ENCODE measurements at places on chromosomes 13 and 19.

- DNase-seq = no peak
Observed at GRCh38 chr13:37382146-37382545, 216.4 kb downstream of the POSTN start.

GRCh38 chr13:50484472-50485113 lies 358.9 kb downstream of the DLEU7 start:
- DNase-seq = no peak

DNA sequence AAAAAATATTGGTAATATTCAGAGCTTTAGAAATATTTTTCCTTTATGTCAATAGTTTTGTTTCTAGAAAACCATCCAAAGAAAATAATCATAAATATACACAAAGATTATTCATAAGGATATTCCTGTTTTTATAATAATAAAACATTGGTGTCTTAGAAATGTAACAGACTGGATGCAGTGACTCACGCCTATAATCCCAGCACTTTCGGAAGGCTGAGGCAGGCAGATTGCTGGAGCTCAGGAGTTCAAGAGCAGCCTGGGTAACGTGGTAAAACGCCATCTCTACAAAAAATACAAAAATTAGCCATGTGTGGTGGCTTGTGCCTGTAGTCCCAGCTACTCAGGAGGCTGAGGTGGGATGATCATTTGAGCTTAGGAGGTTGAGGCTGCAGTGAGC lies 106.8 kb downstream of the DHRS12 start:
- DNase-seq = no peak

- no peak for DNase-seq
Observed at GRCh38 chr19:46626446-46626845, 1.6 kb upstream of the PTGIR start.

GRCh38 chr13:75395901-75396300 lies 86.1 kb downstream of the TBC1D4 start:
- DNase-seq = no peak

DNA sequence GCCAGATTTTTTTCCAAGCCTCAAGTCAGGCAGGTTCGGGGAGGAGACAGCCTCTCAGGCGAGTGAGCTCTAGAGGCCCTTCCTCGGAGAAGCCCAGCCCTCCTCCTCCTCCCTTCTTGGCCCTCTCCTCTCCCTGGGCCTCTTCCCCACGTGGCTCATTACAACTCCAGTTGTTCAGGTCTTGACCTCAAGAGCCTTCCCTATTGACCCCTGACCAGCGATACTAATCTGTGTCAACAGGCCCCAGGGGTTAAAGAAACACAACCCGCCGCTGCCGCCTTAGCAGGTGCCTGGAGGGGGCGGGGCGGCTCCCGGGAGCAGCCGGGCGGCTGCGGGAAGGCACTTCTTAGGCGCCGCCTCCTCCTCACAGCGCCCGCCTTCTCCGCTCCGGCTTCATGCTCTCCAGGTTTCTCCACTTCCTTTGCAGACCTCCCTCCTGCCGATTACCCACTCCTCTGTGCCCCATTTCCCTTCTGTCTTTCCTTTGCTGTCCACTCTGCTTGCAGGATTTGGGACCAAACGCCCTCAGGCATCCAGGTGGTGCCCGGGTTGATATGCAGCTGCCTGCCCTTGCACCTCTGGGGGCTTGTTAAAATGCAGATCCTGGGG lies 51.0 kb downstream of the LYL1 start:
- no peak for DNase-seq

DNA sequence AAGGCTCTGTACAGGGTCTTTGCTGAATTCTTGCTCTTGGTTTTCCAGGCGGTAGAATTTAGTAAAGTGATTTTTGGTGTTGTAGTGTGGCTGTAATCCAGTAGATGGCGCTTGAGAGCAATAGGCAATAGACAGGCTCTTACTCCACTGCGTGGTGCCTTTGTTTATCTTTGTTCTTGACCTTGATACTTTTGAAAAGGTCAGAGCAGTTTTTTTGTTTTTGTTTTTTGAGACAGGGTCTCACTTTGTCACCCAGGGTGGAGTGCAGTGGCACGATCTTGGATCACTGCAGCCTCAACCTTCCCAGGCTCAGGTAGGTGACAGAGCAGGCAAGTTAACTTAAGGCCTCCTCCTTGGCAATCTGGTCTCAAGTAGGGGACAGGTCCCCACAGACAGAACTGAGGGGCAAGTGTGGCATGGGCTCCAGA lies 12.2 kb upstream of the LILRA5 start:
- peak; percentile 52 for DNase-seq

DNA sequence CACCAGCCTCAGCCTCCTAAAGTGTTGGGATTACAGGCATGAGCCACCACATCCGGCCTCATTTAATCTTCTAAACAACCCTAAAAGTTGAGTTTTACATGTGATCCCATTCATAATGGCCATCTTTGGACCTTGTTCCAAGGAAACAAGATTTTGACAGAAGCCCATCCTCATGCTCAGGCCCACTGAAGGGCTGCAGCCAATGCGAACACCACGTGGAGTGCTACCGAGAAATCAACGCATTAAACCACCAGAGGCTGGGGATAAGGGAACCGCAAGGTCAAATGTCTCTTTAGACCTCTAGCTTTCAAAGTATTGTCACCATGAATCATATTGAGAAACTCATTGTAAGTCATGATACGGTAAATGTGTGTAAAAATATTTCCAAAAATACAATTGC lies 49.4 kb upstream of the DOCK9 start:
- no peak for DNase-seq

DNA sequence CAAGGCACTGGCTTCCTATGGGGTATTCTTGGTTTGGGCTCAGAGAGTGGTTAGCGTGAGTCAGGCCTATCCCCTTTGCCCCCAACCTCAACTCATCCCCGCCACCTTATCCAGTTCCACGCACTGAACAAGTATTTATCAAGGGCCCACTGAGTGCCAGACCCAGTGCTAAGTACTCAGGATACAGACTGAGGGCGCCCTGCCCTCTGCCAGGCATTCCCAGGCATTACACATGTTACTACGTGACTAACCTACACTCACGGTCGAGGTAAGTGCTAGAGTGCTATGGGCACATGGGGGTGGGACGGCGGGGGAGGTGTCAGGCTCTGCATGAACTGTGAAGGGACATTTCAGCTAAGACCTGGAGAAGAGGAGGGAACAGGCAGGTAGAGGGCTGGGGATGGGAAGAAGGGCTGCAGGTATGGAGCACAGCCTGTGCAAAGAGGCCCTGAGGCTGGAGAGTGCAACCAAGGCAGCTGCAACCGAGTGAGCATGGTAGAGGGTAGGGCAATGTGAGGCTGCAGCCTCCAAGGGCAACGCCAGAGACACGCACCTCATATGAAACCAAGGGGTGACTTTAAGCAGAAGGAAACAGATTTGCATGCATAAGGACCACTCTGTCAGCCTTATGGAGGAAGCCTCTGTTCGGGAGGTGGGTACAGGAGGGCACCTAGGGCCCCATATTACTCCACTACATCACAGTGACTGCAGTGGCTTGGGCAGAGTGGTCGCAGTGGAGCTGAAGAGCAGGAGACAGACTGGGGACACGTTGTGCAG lies 22.5 kb downstream of the DHRS12 start:
- no peak for DNase-seq

- DNase-seq = no peak
Observed at GRCh38 chr13:110559986-110560385, 1.5 kb downstream of the RAB20 start.

GRCh38 chr13:112443995-112444311 lies 67.8 kb downstream of the SPACA7 start:
- no peak for DNase-seq

GRCh38 chr13:31885994-31886393 lies 145.6 kb upstream of the FRY start:
- DNase-seq = no peak

GRCh38 chr13:112343591-112343990 lies 32.6 kb upstream of the SPACA7 start:
- no peak for DNase-seq

GRCh38 chr13:41428155-41428554 lies 29.2 kb upstream of the RGCC start:
- DNase-seq = peak; percentile 27

DNA sequence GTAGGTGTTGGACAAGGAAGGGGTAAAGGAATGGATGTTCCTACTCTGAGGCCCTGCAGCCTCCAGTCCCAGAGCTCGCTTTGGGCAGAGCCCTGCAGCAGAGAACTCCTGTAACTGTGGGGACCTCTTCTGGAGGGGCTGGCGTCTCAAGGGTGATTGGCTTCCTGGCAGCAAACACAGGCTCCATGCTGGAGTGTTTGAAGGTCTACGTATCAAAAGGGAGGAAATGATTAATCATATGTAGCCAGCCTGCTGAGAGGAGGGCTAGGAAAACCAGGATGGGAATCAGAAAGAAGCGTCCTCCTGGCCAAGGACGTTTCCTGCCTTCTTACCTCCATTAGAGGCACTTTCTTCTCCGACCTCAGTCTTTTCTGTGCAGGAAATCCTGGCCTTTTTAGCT lies 208.5 kb downstream of the TSHZ3 start:
- no peak for DNase-seq

DNA sequence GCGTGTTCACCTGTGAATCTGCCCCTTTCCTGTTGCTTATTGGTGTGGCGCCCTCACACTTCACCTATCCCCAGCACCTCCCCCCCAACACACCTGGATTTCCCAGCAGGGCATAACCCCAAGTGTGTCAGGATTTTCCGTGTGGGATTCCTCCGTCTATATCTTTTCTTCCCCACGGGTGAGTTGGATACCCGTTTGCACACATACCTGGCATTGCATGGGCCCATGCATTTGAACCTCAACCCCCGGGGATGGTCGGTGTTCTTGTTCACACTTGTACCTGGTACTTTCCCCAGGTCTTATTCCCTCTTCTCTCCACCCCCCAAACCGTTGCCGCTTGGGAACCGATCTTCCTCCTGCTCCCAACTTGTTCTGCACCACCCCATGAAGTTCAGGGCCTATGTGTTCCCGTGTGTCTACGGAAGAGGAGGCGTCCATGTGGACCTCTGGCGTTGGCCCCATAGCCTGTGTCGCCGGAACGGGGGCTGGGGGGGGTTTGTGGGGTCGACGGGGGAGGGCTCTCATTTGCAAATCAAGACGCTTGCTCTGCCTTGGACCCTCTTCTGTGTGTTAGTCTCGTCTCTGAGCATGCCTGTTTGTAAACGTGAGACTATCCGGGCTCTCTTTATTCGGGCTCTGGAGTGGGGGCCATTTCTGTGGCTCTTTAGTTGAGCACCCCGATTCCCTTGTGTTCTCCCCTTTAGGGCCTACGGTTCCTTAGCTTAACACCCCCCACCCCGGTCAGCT lies 1.7 kb downstream of the PRR12 start:
- no peak for DNase-seq

DNA sequence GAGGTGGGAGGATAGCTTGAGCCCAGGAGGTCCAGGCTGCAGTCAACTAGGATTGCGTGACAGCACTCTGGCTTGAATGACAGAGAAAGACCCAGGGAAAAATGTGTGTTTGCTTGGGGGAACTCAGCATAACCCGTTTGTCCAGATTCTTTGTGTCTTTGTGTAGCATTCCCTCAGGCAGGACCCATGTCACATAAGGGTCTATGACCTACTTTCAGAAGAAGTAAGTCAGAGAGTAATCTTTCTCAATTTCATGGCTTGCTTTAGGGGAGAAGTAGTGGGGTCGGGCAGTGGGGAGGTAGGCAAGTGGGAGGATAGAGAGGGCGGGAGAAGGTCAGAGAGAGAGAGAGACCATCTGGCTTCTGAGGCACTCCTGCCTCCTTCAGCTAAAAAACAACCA lies 11.9 kb upstream of the PSPC1 start:
- no peak for DNase-seq

DNA sequence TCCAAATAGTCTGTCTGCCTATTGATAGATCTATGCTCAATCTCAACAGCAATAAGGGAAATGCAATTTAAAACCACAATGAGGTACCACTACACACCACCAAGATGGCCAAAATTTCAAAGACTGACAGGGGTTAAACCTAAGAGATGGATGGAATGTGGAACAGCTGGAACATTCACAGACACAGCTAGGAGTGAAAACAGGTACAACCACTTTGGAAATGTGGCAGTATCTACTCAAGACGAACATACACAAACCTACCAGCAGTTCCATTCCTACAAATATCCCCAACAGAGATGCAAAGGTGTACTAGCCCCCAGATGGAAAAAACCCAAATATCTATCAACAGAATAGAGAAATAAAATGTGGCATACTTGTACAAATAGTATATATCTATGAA lies 86.4 kb downstream of the TSC22D1 start:
- DNase-seq = no peak

DNA sequence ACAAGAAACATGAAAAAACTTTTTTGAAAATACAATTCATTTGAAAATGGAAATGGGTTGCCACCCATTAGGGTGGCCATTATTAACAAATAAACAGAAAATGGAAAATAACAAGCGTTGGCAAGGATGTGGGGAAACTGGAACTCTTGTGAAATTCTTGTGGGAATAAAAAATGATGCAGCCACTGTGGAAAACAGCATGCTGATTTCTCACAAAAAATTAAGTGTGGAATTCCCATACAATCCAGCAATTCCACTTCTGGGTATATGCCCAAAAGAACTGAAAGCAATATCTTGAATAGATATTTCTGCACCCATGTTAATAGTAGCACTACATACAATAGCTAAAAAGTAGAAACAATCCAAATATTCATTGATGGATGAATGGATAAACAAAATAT lies 165.2 kb downstream of the DCLK1 start:
- no peak for DNase-seq

- DNase-seq = peak; percentile 25
Observed at GRCh38 chr13:78121459-78122348, 203.1 kb upstream of the EDNRB start.

GRCh38 chr13:27631156-27631555 lies 9.5 kb downstream of the POLR1D start:
- no peak for DNase-seq

DNA sequence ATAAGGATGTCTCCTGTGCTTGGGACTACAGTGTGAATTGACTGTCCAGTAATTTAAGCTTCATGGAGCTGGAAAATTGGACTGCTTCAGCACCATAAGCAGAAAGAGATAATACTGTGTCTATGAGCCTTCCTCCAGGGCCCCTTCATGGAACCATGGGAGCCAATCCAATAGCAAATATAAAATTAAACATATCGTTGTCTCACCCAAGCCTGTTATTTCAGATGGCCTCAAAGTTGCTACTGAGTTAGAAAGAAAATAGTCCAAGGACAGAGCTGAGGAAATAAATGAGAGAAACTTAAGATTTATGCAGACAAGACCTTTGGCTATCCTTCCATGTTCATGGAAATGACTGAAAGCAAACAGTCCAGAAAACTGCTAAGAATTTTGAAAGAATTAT lies 57.2 kb downstream of the TNFSF11 start:
- DNase-seq = no peak

DNA sequence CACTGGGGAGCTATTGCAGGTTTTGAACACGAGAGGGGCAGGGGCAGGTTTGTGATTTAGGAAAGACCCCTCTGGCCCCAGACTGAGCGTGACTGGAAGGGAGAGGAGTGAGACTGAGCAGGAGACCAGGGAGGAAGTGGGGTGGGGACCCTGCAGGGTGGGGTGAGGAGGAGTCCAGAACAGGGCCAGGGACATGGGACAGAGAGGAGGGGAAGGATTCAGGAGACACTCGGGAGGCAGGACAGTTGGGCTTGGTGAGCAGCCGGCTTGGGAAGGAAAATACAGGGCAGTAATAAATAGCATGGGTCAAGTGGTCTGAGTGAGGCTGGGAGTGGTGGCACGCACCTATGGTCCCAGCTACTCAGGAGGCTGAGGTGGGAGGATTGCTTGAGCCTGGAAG lies 9.4 kb downstream of the FOSB start:
- DNase-seq = peak; percentile 53
